Stimulated activated naive CD8-positive, alpha-beta T cell treated with anti-CD3 and anti-CD28 coated beads, Interleukin-15, amount 100 ng/mL, for 72 hours (primary cell): ENCODE measurements at places on chromosomes 12 and 14.

- peak; percentile 26 for DNase-seq
Observed at GRCh38 chr12:106138633-106139421, at the start of gene NUAK1. NUAK1 (minus strand) TSS chr12:106138954; CDS start chr12:106138653, 301 bp downstream.

DNA sequence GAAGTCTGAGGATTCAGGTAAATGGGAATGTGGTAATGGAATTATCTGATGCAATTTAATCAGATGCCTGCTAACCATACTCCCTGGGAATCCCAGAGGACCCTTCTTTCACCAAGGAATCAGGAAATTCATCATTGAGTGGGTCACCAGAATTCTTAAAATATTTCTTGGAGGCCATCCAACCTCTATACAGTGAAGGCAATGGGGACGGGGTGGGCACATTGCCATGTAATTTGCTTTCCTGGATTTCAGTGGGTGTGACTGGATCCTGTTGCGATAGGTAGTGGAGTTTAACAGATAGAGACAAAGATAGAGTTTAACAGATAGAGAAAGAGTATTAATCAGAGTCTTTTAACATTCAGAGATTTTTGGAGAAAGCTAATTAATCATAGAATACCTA is 394.4 kb downstream of the DAD1 start:
- no peak for DNase-seq

GRCh38 chr12:47394070-47394469 is 311.8 kb downstream of the RPAP3 start:
- no peak for DNase-seq

DNA sequence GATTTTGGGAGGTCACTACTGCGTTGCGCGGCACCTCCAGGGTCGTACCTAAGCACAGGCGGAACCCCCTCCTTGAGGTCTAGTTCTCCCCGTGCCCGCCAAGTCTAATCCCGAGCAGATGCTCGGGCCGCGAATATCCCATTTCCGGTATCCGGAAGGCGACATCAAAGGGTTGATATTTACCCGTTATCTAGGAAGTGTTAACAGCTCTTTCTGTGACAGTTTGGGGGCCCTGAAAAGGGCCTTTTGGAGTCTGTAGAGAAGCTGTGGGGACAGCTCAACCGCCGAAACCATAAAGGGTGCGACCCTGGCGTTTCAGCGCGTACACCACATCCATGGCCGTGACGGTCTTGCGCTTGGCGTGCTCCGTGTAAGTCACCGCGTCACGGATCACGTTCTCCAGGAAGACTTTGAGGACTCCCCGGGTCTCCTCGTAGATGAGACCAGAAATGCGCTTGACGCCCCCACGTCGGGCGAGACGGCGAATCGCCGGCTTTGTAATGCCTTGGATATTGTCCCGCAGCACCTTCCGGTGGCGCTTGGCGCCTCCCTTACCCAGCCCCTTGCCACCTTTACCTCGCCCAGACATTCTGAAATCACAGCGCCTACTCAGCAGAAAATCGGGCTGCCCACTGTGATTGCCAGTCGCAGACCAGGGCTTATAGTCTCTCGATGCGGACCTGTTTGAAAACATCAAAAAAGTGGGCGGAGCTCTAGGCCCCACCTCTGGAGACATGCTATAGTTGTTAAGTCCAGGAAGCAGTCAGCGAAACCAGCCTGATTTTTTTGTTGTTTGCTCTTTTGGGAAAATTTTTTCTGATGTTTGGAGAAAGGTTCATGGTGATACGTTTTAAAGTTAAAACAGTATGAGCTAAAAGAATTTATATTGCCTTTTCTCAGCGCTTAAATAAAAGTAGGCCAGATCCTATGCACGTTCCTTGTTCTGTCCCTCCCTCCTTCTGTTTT is 32.5 kb downstream of the WBP11 start:
- DNase-seq = peak; percentile 97

DNA sequence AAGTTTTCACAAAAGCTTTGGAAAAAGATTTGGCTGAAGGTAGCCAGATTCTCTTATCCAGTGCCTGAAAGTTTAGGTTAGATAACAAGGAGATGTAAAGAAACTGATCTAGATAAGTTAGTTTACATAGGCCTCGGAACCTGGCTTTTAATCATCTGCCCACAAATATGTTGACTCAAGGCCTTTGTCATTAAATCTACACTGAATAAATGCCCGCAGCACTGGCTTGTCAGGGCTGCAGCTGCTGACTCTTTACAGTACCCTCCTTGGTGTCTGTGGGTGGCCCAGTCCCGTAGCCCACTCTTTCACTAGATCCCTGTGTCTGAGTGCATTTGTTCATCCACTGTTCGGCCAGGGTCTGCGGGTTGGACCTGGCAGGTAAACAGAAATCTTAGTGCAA is 58.0 kb downstream of the TMEM116 start:
- DNase-seq = no peak

DNA sequence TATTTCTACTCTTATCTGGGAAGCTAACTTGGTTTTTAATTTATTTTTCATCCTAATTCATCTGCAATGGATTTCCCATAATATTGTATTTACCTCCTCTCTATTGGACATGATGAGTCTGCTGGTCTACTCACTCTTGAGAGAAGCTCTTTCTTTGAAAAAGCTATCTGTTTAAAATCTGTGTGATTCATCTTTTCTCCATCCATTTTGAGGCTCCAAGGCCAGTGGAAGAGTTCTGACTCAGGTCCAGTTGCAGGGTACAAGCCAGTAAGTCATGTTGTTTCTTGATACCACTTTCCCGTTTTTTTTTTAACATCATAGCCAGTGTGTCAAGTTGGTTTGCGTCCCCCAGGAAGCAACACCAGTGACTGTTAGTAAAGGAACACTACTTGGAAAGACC is 160.3 kb upstream of the BMP4 start:
- DNase-seq = no peak
